ENCODE measurements at places on chromosomes 2 and 18. TPM values are rescaled to one million over a fixed set of nuclear protein-coding genes. Genes with fewer than 3 reads are reported as not detected.

SLC8A1 gene
- polyA plus RNA-seq: not detected

ZNF385B gene
- not detected for polyA plus RNA-seq

GCC2 gene
- 65.6 TPM for polyA plus RNA-seq

KLHL41 gene
- polyA plus RNA-seq: not detected

HPCAL1 gene
- 89.2 TPM for polyA plus RNA-seq

MROH2A gene
- not detected for polyA plus RNA-seq

COMMD1 gene
- 55.2 TPM for polyA plus RNA-seq

TMSB10 gene
- 6,394 TPM for polyA plus RNA-seq

TIMM21 gene
- polyA plus RNA-seq: 17.6 TPM

GEN1 gene
- 3.2 TPM for polyA plus RNA-seq

IL1A gene
- not detected for polyA plus RNA-seq
